ENCODE measurements at places on chromosomes 2 and 18.

DNA sequence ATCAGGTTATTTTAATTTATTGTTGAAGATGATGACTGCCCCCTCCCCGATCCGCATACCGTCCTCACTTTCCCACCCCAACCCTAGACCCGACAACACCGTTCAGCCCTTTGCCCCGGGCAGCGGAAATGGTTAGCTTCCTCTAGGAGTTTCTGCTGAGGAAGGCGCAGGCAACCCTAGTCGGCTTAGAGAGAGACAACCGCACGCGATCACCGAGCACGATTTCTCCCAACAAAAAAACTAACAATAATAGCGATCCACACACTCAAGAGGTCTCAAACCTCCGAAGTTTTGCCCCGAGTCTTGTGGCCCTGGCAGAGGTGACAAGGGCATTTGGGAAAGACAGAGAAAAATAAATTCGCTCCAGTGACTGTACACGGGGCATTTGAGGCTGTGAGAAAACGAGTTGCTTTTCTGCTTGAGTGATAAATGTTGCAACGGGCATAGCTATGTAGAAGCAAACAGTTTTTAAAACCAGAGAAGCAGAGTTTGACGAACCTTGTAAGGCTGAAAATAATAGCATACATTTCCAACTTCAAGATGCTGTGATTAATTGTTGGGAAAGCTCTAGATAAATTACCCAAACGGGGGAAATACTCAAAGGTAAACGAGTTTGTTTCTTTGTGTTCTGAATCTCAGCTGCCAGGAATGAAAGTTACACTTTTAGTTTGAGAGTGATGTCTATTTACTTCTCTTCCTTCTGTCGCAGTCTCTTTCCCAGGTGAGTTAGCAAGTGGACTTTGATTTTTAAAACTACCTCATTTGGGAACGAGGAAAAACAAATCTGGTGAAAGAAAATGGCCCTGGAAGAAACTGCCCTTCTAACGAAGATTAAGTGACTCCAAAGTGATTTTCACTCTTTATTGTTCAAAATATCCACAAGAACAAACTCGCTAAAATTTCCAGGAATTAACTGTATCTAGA is 11.0 kb upstream of the SIX3 start:
- DNase-seq, result no peak

DNA sequence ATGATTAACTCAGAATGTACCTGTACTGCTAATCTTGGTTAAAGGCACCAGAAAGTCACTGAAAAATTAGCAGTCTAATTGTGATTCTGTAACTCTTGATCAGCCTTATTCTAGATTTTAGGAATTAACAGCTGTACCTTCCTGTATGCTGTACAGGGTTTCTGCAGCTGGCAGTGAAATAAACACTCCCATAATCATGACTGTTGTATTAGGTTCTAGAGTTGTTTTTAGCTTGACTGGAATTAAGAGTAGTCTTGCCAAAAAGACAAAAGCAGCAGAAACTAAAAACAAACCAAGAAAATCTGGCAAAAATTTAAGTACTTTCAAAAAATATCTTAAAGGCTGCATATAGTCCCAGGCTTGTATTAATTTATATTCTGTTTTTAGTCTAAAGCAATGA is 103.5 kb downstream of the SOS1 start:
- DNase-seq, result no peak

DNA sequence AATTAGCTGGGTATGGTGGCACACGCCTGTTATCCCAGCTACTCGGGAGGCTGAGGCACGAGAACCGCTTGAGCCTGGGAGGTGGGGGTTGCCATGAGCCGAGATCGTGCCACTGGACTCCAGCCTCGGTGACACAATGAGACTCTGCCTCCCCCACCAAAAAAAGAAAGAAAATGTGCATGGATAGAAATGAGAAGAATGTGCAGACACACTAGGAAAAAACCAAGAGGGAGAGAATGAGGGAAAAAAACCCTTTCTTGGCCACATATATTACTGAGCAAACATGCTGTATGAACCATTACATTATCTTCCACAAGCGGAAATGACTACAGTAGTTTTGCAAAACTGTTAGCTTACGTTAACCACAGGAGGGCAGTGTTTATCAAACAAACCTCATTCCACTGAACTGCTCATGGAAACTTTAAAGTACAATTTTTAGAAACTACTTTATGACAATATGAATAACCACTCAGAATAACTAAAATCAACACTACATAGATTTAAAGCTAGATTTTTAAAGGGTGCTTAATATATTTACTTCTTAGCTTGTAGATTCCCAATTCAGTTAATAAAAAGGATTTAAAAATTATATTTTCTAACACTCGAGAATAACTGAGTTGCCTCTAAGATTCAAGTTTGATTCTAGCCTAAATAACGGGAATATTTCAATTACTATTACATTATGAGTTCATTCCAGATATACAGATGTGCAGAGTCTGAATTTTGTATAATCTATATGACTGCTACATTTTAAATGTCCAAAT is 26.4 kb downstream of the ASXL2 start:
- peak; percentile 81 for DNase-seq

DNA sequence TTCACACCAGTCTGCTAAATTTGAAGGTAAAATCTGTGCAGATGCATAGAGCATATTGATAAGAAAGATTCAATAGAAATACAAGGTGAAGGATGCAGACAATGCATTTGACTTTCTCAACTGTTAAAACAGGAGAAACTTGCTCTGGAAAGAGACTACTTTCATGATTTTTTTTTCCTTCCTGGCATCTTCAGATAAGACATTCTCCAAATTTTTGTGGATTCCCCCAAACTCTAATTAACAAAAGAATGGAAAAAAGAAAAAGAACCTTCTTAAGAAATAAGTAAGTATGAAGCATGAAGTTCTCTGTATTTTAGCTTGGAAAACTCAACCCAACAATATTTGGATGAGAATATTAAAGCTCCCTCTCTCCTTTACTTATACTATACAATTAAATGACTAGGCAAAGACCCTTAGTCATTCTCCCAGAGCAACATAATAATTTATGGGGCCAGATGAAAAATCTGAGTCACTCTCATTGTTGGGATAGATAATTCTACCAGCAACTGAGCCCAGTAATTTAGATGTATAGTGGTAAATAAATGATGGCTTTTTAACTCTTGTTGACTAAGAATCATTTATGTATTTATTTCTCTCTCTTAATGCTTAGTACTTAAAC is 298.7 kb upstream of the COL3A1 start:
- DNase-seq, result peak; percentile 34
